ENCODE measurements at places on chromosomes 16 and 17.

GRCh38 chr16:87685766-87686165, 80.0 kb downstream of the KLHDC4 start:
- no peak for DNase-seq

DNA sequence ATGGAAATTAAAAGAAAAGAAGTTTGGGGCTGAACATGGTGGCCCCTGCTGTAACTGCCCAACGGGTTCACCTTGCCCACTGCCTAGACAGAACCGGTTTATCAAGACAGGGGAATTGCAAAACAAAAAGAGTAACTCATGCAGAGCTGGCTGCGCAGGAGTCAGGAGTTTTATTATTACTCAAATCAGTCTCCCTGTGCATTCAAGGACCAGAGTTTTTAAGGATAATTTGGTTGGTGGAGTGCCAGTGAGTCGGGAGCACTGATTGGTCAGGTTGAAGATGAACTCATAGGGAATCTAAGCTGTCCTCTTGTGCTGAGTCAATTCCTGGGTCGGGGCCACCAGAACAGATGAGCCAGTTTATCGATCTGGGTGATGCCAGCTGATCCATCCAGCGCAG, 4.4 kb upstream of the SCPEP1 start:
- no peak for DNase-seq

DNA sequence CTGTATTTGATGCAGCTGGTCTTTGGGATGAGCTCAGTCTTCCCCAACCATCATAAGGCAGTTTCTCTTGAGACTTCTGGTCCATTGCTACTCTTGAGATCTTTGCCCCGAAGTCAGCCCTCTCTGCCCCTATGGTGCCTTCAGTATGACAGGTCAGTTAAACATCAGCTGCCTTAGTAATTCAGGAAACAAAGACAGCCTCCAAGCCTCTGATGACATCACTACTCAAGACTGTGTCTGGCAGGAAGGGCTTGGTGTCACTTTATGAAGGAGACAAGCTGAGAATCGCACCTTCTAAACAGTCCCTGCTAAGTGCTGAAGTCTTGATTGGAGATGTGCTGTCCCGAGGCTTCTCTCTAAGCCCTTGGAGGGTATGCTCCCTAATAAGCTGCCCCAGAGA, 104.9 kb upstream of the TBX2 start:
- DNase-seq = no peak

GRCh38 chr16:64440421-64440831, 681.4 kb downstream of the CDH11 start:
- DNase-seq = no peak

DNA sequence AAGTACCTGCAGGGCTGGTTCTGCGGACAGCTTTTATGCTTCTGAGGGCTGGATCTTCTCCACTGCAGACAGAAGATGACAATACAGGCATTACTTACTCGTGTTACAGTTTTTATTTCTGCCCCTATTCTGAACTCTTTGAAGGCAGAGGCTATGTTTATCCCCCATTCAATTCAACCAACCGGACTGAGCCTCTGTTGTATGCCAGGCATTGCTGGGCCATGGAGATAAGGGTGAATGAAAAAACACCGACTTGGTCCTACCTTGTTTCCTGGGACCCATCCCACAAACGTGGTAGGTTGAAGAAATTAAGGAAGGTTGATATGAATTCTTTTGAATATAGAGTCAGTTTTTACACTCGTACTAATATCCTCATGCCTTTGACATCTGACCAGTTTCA, 10.0 kb upstream of the HP start:
- no peak for DNase-seq

DNA sequence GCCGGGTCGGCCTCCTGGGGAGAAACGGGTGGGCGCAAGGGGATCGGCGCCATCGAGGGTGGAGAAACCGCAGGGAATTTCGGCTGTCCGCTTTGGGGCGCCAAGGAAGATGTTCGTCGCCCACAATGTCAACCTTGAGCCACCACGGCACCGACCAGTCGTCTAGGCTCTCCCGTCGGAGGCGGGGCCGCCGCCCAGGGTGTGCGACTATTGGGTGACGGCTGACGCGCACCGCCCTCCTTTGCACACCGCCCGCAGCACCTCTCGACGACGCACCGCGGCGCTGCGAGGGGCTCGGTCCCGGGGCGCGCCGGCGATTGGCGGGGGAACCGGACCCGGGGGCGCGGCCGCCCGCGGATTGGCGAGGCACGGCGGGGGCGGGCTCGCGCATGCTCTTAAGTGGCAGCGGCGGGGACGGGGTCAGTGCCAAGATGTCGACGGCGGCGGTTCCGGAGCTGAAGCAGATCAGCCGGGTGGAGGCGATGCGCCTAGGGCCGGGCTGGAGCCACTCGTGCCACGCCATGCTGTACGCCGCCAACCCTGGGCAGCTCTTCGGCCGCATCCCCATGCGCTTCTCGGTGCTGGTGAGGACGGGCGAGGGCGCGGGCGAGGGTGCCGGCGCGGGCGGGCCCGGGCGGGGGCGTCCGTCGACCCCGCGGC, at the start of gene NUDT16L1:
NUDT16L1 (plus strand) TSS at position 267 of the 660 bp plus-strand sequence; CDS start at position 432, 165 bp downstream.
- peak; percentile 88 for DNase-seq

DNA sequence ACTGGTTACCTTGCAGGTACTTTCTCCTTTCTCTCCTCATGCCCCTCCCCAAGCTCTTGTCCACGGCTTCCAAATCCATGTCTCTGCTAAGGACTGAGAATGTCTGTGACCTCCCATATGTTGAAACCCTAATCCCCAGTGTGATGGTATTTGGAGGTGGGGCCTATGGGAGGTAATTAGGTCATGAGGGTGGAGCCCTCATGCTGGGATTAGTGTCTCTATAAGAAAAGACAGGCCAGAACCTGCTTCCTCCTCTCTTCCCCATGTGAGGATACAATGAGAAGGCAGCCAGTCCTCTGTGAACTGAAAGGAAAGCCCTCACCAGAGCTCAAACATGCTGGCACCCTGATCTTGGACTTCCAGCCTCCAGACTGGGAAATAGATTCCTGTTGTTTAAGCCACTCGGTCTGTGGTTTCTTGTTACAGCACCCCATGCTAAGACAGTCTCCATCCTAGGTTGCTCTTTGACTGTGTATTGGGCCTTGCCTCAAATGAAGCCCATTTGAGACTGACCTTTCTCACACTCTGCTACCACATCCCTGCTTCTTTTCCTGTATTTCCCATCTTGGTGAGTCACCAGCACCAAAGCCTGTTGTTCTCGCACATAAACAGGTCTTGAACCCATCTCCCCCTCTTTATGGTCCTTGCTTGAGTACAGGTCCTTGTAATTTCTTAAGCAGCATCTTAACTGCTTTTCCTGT, 135.0 kb downstream of the CDK5R1 start:
- no peak for DNase-seq

DNA sequence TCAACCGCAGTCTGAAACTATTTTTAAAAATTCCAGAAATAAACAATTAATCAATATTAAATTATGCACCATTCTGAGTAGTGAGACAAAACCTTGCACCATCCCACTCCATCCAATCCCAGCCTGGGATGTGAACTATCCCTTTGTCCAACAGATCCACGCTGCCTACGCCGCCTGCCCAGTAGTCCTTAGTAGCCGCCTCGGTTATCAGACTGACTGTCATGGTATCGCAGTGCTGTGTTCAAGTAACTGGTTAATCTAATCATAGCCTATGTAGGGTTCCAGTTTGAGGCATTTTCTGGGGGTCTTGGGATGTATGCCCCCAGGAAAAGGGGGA, 437.7 kb downstream of the HS3ST3B1 start:
- DNase-seq = no peak

DNA sequence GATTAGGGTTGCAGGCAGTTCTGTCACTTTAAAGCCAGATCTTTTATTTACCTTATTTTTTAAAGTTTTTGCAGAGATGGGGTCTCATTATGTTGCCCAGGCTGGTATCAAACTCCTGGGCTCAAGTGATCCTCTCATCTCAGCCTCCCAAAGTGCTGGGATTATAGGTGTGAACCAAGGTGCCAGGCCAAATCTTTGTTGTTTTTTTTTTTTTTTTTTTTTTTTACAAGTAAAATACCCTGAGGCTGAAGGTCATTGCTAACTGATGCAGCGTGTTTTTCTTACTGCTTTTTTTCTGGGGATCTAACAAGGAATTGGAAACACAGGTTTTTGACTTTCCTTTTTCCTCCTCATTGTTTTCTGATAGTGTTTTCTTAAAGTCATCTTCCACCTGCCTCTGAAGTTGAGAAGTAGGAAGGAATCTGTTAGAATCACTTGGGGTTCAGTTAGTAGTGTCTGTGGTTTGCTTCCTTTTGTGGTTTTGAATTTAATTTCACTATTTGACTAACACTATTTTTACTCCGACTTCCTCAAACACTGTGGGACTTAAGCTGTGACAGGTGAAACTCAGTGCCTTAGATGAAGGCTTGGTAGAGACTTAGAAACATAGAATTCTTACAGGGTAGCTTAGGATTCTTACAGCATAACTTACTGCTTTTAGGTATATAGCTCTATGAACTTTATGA, 22.2 kb downstream of the CLTC start:
- no peak for DNase-seq

GRCh38 chr17:79022507-79022991, 1.4 kb upstream of the C1QTNF1 start:
- no peak for DNase-seq

GRCh38 chr17:71286625-71287024, 834.2 kb upstream of the SOX9 start:
- no peak for DNase-seq

DNA sequence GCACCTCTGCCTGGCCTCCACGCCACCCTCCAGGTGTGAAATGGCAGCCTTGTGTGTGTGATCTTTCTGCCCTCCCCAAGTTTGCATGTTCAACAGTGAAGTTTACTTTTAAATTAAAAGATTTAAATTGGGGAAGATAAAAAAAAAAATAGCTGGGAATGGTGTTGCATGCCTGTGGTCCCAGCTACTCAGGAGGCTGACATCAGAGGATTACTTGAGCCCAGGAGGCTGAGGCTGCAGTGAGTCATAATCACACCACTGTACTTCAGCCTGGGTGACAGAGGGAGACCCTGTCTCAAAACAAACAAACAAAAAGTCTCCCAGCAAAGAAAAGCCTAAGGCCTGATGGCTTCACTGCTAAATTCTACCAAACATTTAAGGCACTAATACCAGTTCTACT, 35.4 kb upstream of the RNF43 start:
- DNase-seq = no peak

DNA sequence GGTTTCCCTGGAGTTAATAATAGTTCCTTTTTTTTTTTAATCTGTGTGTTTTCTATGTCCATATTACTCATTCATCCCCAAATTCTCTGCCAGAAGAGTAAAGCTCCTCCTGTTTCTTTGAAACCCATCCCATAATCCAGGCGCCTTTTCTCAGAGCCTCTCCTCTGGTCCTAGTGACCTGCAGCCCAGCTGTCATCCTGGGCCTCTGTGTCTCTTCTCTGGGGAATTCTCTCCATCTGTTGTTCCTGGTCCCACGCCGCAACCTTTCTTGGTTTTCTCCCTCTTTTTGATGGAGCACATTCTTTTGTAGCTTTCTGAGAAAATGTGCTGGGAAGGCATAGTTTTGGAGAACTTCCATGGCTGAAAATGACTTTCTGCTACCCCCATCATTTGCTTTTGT, 10.2 kb downstream of the KATNB1 start:
- DNase-seq = no peak

DNA sequence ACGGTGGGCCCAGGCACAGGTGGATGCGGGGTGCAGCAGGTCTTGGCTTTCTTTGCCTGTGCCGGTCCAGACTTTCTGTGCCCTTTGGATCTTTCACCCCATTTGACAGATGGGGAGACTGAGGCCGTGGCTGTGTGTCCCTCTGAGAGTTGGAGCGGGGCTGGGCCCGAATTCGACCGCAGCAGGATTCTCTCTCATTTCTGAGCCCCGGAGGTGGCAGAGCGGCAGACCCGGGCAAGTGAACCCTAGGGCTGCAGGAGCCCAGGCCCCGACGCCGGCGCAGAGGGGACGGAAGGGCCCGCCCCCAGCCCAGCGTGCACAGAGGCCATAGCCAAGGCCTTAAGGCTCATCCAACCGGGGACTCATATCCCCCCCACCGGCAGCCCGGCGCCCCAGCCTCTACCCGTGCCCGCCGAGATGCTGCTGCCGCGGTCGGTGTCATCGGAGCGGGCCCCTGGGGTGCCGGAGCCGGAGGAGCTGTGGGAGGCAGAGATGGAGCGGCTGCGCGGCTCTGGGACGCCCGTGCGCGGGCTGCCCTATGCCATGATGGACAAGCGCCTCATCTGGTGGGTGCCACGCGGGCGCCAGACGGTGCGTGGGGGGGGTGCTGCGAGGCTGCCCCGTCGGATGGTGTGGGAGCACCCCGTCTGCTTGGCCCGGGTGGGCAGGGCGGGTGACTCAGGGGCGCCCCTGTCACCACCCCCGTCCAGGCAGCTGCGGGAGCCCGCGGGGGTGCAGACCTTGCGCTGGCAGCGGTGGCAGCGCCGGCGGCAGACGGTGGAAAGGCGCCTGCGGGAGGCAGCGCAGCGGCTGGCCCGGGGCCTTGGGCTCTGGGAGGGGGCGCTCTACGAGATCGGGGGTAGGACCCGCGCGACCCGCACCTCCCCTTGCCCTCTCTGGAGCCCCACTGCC, 857 bp downstream of the TMC8 start:
- peak; percentile 84 for DNase-seq

GRCh38 chr16:49441366-49441780, 67.8 kb downstream of the C16orf78 start:
- peak; percentile 34 for DNase-seq

DNA sequence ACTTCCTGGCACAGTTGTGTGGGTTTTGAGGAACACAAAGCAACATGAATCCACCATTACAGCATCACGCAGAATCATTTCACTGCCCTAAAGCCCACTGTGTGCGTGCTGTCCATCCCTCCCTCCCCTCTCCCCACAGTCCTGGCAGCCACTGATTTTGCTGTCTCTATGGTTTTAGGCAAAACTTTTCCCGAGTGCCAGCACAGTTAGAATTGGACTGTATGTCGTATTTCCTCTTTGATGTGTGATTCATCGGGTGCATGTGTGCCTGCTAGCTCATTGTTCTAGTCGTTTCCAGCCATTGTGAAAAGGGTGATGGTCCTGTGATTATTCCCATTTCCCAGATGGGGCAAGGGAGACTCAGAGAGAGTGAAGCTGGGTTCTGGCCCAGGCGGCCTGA, 12.7 kb downstream of the KLHL36 start:
- DNase-seq = no peak

DNA sequence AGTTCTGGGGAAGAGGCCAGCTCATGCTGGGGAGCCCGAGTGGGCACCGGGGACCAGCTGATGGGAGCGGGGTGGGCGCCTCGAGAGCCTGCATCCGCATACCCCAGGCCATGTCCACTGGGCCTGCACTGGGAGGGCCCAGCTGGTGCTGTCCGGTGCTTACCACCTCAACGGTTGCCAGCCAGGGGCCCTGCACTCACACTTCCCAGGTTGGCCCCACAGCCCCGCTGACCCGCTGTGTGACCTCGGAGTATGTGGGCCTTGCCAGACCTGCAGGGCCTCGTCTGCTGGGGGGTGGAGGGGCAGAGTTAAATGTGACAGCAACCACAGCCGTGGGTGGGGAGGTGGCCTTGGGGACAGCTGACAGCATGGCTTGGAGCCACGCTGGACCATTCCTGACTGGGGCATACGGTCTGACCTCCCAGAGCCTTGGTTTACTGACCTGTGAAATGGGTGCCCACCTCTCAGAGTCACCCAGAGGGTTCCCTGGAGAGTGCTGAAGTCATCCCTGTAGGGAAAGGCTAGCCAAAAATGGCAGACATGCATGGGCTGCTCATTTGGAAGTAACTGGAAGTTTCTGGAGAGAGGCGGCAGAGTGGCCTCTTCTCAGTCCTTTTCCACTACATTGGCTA, 5.4 kb upstream of the GAA start:
- DNase-seq = no peak
